ENCODE measurements at places on chromosomes 12 and 14.

- DNase-seq = no peak
Observed at GRCh38 chr14:55180434-55180833, 11.0 kb downstream of the DLGAP5 start.

DNA sequence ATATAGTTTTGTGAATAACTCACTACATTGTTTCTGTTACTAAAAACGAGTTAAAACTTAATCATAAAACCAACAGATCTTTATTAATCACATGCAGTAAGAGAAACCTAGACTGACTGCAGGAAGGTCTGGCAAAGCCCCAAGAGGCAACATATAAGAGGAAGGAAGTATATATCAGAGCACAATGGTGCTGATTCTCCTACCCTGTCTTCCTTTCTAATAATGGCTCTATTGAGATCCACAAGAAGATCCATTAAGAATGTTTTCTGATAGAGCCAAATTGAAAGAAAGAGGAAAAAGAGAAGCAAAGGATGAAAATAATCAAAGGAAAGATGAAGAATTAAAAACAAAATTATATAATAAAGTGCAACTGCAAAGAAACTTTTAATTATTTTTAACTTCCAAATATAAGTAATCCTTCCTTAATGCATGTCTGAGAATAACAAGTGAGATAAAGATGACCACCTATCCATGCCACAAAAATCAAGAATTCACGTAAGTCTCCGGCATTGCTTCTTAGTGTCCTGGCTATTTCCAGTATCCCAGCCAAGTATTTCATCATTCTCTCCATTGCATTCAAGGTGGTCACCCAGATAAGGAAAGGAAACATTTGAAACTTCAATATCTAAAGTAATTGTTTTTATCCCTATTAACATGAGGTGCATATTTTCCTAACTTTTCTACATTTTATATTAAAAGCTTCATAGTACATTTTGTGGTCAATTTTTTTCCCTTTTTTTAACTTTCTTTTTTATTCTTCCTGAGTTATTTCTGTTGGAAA is 62.2 kb downstream of the SOX5 start:
- no peak for DNase-seq

GRCh38 chr14:42556551-42556950 is 949.9 kb downstream of the LRFN5 start:
- DNase-seq = no peak

DNA sequence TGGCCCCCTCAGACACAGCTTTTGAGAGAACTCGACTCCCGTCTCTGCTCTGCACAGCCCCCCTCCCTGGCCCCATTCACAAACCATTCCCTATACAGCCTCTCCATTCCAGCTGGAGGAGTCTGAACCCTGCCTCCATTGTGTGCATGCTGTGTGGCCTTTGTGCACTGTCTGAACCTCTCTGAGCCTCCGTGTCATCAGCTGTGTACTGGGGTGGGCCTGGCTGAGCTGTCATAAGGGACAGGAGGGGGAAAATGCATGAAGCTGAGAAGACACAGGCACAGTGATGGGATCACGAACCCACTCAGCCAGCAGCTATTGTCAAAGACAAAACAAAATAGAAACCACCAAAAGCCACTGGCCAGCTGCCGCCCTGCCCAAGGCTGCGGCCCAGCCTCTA is 130.8 kb downstream of the RFLNA start:
- no peak for DNase-seq

DNA sequence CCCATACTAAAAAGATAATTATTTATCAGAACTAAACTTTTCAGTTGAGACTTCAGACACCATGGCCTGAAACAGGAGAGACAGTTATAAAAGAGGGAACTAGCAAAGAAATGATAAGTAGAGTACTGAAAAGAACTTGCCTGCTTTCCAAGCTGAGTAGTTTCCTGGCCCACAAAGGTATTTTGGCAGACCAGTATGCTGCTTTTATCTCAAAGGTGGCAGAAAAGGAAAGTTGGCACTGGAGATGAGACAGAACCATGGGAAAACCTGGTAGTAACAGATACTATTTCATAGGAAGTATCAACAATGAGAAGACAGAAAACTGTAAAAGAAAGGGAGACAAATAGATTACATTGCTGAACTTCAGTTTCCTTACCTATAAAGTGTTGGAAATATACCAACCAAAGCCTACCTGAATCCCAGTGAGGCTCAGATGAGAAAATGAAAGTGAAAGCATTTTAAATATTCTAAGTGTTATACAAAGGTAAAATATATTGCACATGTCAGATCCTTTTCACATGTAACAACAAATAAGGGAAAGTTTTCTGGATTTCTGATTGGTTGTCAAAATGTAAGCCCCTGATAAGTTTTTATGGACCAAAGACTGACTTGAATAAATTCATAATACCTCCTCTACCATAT is 155.3 kb upstream of the FSCB start:
- DNase-seq = no peak

GRCh38 chr12:89177802-89178395 is 174.4 kb downstream of the DUSP6 start:
- no peak for DNase-seq

- DNase-seq = no peak
Observed at GRCh38 chr14:33237115-33237740, 298.5 kb downstream of the NPAS3 start.

- no peak for DNase-seq
Observed at GRCh38 chr12:3988519-3989217, 115.5 kb upstream of the PARP11 start.

GRCh38 chr12:131882804-131883520 is 11.5 kb upstream of the ULK1 start:
- DNase-seq = no peak

DNA sequence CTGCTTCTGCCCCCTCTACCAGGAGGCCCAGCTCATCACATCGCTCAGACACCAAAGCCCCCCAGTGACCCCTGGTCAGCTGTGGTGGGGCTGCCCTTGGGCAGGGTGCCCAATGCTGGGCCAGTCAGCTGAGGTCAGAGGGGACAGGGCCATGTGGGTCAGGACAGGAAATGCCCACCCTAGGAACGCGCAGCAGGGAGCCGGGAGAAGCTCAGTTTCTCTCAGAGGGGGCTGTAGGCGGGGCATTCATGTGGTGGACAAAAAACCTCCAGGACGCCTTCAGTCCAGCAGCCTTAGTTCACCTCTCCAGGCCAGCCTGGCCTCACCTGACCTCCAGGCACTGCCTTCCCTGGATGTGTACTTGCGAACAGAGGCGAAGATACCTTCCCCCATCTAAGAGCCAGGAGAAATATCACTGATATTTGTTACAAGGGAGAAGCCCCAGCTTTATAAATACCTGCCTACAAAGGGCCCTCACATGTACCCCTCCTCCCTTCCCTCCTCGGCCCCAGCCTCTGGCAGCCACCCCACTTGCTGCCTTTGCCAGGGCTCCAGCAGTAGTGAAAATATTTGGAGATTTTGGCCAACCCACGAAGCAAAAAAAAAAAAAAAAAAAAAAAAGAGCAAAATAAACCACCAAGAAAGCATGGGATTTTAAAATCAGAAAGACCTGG is 41.9 kb upstream of the PLEKHG6 start:
- DNase-seq = no peak

DNA sequence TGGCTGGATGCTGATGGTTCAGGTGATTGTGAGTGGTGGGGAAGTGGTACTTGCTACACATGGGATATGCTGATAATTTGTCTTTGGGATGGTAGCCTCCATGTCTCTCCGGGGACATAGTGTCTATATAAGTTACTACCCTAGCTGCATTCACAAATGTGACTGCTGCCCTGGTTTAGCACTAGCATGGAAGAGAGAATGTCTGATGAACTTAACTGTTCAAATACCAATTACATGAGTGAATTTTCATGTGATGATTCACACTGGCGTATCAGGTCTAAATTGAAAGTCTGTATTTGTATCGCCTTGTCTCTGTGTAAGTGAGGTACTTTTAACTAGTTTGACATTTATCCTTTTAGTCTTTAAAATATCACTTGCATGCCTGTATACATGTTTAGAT is 34.4 kb downstream of the ATF7IP start:
- no peak for DNase-seq

GRCh38 chr12:106281056-106281782 is 21.3 kb upstream of the TCP11L2 start:
- no peak for DNase-seq

DNA sequence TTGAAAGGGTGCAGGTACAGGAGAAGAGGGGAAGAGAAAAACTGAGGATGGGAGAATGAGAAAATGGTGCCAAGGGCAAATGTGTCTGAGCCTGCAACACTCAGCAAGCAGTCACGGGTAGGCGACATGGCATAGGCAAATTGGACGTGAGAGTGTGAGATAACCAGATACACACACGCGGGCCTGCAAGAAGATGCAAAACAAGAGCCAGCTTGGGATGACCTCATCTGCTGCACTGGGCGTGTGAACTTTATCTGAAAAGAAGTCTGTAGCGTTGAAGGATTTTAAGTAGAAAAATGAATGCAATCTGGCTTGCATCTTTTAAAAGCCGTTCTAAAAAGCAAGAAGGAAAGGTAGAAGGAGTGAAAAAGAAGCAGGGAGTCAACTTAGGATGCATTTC is 160.4 kb downstream of the NTF3 start:
- DNase-seq = no peak

GRCh38 chr12:40693207-40693821 is 1.1 kb downstream of the CNTN1 start:
- no peak for DNase-seq

DNA sequence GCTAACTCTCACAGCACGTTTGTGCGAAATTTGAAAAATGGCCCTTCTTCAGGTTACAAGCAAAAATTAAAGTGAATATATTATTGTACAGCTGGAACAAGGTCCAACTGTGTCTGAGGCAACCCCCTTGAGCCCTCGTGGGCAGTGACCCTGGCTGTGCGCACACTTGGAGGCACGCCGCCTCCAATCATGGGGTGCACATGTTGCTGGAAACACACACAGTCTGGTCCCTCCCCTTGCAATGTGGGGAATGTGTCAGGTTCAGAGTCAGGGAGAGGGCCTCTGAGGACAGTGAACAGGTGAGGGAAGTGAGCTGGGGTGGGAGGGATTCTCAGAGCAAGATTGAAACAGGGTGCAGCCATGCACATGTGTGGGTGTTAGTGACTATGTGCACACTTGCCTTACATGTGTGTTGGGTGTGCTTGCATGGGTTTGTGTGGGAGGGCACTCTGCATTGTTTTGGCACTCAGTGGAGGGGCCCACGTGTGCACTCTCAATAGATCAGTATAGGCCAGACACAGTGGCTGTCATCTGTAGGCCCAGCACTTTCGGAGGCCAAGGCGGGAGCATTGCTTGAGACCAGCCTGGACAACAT is 9.6 kb downstream of the TSPAN9 start:
- DNase-seq = no peak
